ENCODE measurements at places on chromosomes 12 and 14.

DNA sequence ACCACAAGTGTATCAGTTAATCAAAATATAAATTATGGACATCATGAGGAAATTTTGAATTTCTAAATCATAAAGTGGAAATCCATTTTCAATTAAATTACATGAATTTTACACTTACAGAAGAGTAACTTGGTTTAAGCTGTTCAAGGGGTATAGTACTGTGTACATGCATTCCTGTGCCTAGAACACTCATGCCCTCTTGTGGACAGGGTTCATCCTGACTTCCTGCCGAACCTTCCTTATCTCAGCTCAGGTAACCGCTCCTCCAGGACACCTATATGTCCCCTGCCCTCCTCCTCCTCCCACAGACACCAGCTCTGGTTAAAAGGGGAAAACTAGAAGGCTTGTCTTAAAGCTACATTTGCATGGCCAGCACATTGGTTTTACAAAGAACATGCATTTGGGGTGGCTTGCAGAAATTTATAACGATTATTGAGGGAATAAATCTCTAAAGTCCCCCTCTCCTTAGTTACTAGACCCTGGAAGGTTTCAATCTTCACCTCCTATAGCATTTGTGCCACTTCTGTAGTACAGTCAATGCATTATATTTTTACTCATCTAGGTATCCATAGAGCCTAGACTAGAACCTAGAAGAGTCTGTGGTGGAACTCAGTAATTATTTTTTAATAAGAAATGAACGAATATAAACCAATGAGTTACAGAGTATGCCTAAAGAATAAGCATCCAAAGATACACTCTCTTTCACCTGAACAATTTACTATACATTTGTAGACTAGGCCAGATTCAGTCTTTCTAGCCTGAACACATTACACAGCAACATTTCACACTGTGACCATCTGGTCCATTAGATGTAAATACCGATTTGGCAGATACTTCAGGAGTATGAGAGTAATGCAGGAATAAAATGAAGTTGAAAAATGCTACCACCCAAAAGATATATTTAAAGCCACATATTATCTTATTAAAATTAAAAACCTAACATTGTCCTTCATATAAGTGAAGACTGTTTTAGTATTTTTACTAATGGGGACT lies 345.6 kb downstream of the PAWR start:
- DNase-seq: peak; percentile 2

- no peak for DNase-seq
Observed at GRCh38 chr14:67581643-67582042, 18.4 kb downstream of the PIGH start.

GRCh38 chr12:94271351-94271750 lies 123.0 kb downstream of the PLXNC1 start:
- no peak for DNase-seq

DNA sequence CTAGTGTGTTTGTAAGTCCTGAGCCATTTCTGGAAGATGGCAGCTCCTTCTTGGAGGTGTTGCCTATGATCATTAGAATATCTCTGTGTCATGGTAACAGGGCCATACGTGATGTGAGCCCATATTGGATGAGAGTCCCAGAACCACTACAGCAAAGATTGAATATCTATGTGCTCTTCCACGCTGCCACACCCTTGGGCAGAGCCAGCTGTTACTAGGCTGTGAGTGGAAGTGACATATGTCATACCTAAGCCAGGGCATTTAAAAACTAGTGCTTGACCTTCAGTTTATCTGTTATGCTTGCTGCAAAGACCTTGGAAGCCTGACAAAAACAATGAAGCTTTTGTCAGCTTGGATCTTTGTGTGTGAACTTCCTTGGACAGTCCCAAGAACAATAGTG lies 495.1 kb upstream of the CCDC196 start:
- DNase-seq: no peak

DNA sequence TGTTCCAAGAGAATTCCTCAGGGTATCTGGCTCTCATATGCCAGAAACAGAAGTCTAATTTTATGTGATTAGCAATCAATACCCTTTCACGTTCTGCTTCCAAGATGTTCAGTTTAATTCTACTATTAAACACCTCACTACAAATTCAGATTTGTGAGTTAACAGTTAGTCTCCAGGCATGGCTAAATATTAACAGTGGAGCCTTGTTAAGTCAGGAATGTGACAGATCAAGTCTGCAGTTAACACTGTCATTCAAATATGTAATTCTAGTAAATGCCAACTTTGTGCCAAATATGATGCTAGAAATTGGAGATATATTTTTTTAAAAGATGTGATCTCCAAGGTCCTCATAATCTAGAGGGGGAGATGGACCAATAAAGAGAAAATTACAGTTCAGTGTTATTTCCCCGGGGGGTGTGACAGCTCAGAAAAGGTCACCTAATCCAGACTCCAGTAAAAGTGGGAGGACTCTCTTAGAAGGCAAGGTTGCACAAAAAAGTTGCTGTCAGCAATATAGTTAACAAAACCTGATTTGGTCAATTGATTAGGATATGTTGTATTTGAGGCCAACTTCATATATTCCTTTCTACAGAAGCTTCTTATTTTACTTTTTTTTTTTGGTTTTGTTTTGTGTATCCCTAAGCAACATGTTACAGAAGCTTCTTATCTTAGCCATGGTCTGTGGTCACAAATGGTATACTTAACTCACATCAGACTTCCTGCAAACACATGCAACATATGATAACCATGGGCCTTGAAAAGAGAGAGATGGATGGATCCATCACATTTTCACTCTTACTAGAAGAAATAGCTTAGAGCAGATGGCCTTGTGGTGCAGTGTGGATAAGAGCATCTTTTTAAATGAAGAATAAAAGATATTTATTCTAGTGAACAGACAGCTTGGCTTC lies 18.4 kb upstream of the RNU6-7 start:
- DNase-seq: no peak

DNA sequence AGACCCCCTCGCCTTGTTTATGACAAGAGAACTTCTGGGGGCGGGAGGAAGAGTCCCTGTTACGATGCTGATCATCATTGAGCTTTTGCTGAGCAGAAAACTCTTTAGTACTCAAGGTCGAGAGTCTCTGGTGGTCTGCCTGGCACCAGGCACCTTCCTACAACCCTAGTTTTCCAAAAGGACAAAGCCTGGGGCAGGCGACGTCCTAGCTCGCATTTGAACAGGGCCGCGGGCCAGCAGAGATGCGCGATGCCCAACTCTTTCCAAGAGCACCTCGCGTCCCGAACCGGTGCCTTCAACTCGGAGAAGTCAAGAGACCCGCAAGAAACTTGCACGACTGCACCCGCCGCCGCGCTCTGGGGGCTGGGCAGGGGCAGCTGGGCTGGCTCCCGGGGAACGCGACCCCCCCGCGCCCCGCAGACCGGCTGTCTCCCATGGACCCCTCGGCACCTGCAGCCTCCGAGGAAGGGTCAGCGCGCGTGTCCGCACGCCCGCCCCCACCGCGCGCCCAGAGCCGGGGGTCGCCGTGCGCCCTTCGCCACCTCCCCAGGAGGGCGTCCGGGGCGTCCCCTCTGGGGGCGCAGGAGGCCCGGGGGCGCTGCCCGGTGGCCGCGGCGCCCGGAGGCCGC lies 377 bp upstream of the BCL7A start:
- peak; percentile 50 for DNase-seq

GRCh38 chr12:113162102-113163029 lies 12.8 kb downstream of the CFAP73 start:
- peak; percentile 51 for DNase-seq

GRCh38 chr14:52918486-52918885 lies 32.4 kb downstream of the FERMT2 start:
- peak; percentile 31 for DNase-seq

DNA sequence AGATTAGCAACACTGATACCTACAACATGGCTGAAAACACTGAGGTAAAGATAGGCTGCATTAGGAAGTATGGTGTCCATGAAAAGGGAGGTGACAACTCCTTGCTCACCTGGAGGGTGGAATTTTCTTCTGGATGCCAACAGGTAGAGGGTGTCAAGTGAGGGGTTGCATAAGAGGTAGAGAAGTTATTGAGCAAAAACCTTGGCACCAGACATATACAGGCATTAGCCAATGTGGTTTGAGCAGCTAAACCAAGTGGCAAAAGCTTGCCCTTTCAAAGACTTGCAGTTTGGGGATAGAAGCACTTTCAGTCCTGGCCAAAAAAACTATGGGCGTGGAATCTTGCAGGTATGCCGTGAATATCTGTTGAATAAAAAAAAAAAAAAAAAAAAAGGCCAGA lies 3.8 kb downstream of the RITA1 start:
- DNase-seq: no peak

DNA sequence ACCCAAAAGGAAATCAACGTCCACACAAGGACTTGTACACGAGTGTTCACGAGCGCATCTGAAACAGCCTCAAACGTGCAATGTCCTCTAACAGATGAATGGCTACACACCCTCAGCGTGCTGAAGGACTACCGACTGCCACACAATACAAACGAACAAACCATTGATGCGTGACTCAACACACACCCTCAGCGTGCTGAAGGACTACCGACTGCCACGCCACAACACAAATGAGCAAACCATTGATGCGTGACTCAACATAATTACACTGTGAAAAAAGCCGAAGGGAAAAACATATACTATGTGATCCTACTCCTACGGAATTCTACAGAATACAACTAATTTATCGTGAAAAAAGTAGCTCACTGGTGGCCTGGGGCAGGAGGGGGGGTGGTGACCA lies 25.1 kb upstream of the BTBD6 start:
- no peak for DNase-seq

DNA sequence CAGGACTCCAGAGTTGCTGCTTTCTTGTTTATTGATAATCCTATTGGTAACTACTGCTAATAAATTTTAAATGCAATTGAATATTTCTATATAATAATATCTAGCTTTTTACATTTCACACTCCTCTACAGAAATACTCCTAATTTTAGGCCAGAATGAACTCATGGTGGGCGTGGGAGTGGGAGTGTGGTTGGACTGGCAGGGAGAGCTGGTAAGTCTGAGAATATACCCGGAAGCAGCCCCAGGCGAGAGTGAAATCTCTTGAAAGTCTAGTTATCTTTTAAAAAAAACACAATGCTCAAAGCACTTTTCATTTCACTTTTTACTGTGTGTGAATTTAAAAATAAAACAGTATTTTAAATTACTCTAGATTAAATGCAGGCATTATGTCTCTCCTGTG lies 4.7 kb downstream of the TMEM263 start:
- no peak for DNase-seq

GRCh38 chr12:77995436-77996167 lies 164.9 kb downstream of the NAV3 start:
- DNase-seq: peak; percentile 3

GRCh38 chr14:99910337-99911309 lies 117.4 kb downstream of the EML1 start:
- peak; percentile 81 for DNase-seq

DNA sequence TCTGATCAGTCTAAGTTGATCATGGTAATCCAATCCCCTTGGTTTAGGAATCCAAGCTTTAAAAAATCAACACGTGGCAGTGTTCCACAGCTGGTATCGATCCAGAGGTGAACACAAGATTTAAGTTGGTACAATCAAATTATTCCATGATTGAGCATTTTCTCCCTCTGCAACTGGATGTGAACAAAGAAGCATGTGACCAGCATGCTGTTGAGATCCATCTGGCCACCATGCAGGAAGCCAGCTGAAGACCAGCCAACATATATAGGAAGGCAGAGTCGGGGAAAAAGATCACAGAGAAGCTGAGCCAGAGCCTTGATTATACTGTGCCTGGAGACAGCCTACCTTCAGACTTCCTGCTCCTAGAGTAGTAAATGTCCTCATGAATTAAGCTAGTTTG lies 158.3 kb downstream of the SEC23A start:
- DNase-seq: no peak

DNA sequence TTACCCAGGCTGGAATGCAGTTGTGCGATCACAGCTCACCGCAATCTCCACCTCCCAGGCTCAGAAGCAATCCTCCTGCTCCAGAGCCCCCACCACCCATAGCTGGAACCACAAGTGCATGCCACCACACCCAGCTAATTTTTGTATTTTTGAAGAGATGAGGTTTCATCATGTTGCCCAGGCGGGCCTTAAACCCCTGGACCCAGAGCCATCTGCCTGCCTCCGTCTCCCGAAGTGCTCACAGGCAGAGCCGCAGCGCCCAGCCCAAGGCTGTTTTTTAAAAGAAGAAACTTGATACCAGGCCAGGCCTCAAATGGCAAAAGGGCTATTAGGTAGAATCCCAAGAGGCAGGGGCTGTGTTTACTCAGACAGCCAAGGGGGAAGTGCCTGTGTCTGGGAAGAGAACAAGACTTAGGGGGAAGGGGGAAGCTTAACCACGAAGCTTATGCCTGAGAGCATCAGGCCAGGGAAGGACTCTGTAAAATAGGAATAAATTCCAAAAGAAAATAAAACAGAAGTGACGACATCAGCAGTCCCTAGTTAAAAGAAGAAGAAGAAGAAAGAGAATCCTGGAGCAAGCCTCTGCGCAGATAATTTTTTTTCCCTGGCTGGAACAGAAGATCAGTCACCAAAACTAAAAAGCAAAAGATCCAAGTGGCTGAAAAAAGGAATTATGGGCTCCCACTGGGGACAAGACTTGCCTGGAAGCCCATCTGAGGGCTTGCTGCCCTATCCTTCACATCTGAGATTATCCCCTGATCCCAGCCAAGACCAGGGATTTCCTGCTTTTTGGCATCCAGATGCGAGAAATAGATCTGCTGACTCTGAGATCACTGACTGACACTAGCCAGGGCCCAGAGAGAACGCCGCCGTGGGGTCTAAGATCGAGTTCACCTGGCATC lies 170.5 kb downstream of the NDUFA12 start:
- peak; percentile 48 for DNase-seq

DNA sequence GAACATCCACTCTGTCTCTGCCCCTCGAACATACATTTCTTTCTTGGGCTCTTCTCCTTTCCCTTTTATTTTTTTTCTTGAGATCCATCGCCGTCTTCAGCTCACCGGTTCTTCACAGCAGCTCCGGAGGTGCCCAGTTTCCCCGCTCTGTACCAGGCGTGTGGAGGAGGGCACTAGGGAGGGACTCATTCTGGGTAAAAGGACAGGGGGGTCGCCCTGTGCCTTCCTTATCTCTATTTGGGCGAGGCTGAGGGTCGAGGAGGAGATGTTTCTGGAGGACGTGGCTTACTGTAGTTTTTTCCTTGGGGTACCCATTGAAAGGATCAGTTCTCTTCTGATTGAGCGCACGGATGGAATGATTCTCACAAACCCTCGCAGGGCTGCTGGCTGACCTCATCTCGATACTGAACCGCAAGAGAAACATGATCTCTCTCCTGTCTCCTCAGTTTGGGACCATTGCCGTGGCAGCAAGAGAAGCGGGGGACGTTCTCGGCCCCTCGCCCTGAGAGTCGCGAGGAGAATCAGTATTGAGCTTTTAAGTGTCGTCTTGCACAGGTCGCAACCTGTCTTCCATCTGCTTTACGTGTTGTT lies 386 bp downstream of the LIN52 start:
- peak; percentile 22 for DNase-seq

- no peak for DNase-seq
Observed at GRCh38 chr14:76133103-76133502, 18.6 kb upstream of the GPATCH2L start.

GRCh38 chr14:65794674-65795279 lies 382.2 kb downstream of the FUT8 start:
- DNase-seq: no peak

- no peak for DNase-seq
Observed at GRCh38 chr14:63401646-63402045, 82.9 kb upstream of the GPHB5 start.

GRCh38 chr12:32248441-32249140 lies 141.9 kb downstream of the BICD1 start:
- DNase-seq: no peak

Data from hepatic stellate cell (primary cell).